ENCODE measurements at places on chromosomes 7 and 10.

DNA sequence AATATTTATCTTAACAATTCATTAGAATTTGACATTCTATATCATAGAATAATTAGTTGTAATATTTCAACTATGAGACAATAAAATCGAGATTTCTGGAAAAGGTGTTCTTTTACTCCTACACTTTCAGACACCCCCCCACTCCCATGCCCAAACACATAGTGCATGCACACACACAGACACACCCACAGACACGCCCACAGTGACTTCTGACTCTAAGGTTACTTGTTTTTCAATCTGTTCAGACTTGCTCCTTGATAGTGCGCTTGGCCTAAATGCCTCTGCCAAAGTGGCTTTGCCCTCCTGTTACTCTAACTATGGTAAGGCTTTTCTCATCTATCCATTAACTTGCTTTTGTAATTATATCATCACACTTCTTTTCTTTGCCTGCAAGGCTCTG, 144.0 kb upstream of the PPP1R3A start:
- DNase-seq: no peak

GRCh38 chr10:70812814-70813213, 2.9 kb upstream of the SGPL1 start:
- DNase-seq: no peak

DNA sequence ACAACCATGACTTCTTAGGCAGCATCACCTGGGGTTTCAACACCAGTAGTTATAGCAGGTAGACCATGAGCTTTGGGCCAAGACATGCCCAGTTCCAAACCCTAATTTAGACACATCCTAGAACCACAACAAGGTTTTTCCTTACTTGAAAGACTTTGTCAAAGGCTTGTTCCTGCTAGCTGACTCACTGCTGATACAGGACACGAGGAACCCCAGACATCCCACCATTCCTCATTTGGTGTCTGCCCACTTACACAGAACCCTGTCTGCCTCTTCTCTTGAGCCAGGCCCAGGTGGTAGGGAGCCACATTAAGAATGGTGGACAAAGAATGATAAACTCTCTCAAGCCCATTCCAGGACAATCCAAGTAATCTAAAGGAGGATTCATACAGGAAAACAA, 109.0 kb downstream of the CCDC71L start:
- no peak for DNase-seq

DNA sequence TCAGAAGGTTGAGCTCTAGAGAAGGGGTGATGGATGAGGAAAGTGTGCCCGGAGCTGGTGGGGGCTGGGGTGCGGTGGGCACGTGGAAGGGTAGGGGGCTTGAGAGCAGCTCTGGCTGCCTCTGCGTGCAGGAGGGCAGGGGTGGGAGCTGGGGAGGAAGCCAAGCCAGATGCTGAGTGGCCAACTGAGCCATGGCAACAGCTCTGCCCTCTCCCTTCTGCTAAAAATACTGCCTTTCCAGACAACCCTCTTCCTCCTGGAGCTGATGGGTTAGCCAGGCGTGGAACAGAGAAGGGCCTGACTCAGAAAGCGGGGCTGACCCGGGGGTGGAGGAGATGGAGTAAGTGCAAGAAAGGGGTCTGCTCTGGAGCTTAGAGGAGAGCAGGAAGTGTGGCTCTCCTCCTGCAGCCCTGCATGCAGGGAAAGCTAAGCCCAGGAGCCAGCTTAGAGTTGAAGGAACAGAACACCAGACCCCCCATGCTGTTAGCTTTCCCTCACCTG, 114.6 kb upstream of the AGK start:
- DNase-seq: no peak

DNA sequence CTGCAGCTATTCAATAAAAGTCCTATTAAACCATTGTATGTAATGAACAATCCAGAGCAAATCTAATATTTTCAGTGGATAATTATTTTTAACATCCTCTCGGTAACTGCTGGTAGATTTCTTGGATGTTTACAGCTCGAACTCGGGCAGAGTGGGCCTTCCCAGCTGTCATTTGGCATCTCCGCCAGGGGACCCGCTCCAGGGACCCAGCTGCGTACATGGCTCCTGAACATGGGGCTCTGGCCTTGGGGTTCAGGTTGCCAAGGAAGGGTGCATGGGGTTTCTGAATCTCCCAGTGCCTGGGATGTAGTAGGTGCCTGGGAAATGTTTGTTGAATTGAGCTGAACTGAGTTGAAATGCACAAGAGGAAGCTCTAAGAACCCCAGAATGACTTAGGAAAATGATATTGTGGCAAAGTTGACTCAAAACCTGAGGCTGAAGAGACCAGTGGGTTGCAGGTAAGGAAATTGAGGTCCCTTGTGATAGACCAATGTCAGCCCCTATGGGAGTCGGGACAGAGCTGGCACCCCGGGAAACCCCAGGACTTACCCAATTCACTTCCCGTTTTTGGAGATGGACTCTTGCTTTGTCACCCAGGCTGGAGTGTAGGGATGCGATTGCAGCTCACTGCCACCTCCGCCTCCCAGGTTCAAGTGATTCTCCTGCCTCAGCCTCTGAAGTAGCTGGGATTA, 228.4 kb downstream of the CUX1 start:
- no peak for DNase-seq

DNA sequence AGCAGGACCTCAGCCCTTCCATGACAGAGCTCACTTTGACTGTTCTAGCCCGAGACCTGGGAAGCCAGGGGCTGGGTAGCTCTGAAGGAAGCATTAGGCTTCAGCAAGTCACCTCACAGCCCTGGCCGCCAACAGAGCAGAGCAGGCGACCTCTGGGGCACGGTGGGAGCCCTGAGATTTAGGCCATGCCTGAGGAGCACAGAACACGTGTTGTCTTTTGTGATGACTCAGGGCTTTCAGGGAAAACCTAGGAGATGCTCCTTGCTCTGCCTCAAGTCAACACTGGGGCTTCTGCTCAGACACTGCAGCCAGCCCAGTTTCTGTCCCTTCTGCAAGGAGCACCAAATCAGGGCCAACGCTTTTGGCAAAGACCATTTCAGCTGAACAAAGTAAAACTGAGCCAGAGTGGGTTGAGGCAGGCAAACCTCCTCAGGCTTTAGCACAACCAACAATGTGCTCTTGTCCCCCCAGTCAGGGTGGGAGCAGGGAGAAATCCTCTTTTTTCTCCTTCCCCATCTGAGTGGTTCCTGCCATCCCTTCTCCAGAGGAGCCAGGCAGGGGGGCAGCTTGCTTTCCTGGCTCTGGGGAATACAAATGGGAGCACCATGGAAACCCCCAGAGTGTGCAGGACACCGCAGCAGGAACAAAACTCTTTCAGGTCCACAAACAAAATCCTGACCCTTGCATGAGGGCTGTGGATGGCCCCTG, 14.4 kb downstream of the CAMK2G start:
- DNase-seq: no peak

DNA sequence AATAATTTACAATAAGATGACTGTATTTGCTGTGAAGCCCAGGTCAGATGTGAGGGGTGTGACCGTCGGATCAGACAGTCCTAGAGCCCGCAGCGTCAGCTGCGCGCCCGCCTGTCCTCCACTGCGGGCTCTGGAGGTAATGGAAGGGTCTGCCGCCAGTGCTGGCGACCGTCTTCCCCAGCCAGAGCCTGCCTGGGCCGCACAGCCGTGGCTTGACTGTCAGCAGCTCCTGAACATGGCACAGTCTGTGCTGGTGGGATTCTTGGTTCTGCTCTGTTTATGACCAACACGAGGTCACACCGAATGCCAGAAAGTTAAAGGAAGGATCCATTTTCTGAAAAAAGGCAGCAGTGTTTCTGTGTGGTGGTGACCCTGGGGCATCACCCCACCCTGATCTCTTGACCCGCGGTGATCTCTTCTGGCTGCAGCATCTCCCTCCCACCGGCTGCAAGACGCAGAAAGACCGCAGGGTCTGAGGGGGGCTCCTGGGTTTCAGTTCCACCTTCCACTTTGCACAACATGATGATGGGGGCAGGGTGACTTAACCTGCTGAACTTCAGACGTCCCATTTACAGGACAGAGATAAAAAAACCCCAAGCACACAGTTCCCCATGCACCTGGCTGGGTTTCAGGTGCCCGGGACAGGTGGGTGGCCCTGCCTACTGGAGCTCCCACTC, 103.7 kb downstream of the DNAJB6 start:
- DNase-seq: no peak

DNA sequence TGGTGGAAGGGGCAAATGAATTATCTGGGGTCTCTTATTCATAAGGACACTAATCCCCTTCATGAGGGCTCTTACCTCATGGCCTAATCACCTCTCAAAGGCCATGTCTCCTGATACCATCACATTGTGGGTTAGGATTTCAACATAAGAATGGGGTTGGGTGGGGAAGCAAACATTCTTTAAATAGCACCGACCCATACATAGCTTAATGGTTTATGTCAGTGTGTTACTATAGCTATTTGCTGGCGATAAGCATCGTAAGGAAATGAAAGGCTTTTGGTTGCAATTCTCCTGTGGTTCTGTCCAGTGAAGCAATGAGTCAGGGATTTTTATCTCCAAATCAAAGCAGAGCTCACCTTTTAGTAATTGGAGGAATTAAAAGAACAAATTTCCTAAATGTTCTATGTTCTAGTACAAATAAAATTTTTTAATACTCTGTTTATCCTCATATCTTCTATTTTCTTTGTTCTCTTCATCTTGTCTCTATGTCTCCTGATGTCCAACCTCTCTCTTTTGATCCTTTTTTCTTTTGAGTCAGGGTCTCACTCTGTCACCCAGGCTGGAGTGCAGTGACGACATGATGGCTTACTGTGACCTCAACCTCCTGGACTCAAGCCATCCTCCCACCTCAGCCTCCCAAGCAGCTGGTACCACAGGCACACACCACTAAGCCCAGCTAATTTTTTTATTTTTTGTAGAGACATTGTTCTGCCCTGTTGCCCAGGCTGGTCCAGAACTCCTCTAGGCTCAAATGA, 57.0 kb upstream of the GLCCI1 start:
- no peak for DNase-seq

- no peak for DNase-seq
These were observed 564.1 kb downstream of the ATRNL1 start for GRCh38 chr10:115657161-115657860.

DNA sequence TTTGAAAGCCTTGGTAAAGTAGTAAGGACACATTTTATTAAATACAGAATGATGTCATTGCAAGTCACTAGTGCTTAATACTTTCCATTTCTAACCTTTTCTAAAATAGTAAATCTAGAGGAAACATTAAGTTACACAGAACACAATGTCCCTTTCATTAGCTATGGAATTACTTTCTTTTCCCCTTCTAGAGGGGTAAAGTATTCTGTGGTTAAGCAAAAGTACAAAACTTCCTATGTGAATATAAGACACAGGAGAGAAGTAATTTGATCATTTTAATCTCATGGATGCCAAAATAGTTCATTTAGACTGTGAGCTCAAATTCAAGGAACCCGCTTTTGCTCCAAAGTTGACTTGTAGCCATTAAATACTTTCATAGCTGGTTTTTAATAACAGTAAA, 49.8 kb downstream of the SEMA3E start:
- DNase-seq: no peak

DNA sequence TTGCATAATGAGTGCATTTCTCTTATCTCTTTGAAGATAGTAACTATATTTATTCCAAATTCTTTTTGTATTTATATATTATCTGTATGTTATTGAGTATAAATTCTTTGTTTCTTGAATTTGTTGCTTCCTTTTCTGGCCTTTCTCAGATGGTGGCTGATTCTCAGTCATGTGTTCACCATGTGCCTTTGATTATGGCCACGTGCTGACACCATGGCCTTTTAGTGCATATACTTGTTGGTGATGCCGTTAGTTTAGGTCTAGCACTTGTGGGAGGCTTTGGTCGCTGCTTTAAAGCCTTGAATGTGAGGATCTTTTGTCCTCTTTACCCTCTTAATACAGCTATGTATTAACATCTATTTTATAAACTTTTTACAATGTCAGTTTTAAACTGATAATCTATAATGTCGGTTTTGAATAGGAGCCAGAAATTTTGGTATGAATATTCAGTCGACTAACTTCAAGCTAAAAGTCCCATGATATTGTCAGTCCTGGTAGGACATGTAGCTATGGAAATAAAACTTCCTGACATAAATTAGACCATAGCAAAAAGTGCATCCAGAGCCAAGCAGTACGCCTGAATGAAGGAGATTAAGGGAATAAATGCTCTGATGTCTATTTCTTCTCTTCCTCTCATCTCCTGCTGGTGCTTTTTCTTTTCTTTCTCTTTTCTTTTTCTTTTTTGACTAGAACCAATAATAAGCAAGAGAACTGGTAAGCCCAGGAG, 130.3 kb downstream of the GNAI1 start:
- DNase-seq: no peak
